CD4-positive, CD25-positive, alpha-beta regulatory T cell (primary cell): ENCODE measurements at places on chromosomes 11 and 22. TPM values are rescaled to one million over a fixed set of nuclear protein-coding genes. Genes with fewer than 3 reads are reported as not detected.
A peak's percentile ranks its signal among the peaks of the same experiment; 100 is the strongest.

- peaks cover 6% of the 10 kb centered on the region for H3K36me3 ChIP-seq
- no peak overlapping the region for H3K27ac ChIP-seq
- no peak for DNase-seq
- H3K4me3 ChIP-seq: no peak overlapping the region
Measured at GRCh38 chr22:26576026-26576680, 13.8 kb downstream of the TPST2 start.

DNA sequence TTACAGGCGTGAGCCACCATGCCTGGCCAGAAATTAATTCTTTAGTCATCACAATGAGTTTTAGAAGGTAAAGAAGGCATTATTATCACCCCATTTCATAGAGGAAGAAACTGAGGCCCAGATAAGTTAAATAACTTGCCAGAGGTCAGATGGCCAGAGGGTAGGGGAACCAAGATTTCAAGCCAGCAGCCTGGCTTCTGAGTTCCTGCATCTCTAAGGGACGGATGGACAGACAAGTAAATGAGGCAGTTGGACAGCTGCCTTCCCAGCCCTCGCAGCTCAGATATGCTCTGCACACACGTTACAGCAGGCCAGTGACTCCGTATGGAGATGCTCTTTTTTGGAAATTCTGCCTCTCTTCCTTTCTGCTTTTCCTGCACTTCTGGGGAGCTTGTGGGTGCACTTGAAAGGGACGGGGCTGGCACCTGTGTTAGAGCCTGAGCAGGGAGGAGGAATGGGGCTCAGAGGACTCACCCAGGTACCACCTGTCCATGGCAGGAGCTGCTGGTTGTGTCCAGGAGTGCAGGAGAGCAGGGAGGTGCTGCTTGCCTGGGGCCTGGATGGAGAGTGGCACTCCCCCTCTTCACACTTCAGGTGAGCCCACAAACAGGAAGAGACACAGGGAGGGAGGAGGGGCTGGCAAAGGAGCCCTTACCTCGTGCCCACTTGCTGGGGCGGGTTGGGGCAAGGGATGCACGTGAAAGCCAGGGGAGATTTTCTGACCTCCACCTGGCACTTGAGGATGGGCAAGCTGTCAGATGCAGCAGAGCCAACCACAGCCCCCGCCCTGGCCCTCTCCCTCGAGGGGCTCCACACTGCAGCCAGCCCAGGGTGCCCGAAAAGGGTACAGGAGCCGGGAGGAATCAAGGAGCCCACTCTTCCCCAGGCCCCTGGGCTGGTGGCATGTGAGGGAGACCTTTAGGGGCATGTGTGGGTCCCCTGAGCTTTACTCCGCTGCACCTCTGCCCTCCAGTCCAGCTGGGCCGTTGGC is 3.3 kb upstream of the FXYD2 start:
- no peaks in the 10 kb centered on the region for H3K27me3 ChIP-seq
- H3K4me1 ChIP-seq: peaks cover 56% of the 10 kb centered on the region
- H3K27ac ChIP-seq: peak overlapping the region; percentile 62
- H3K36me3 ChIP-seq: no peaks in the 10 kb centered on the region
- DNase-seq: peak; percentile 57

- no peaks in the 10 kb centered on the region for H3K36me3 ChIP-seq
- H3K27me3 ChIP-seq: no peaks in the 10 kb centered on the region
- H3K27ac ChIP-seq: peak overlapping the region; percentile 86
- peak overlapping the region; percentile 57 for H3K4me3 ChIP-seq
- peak; percentile 74 for DNase-seq
- H3K4me1 ChIP-seq: peaks cover 70% of the 10 kb centered on the region
Measured at GRCh38 chr22:39174498-39175352, 22.2 kb upstream of the CBX7 start.

The GPHA2 gene
- not detected for total RNA-seq

DNA sequence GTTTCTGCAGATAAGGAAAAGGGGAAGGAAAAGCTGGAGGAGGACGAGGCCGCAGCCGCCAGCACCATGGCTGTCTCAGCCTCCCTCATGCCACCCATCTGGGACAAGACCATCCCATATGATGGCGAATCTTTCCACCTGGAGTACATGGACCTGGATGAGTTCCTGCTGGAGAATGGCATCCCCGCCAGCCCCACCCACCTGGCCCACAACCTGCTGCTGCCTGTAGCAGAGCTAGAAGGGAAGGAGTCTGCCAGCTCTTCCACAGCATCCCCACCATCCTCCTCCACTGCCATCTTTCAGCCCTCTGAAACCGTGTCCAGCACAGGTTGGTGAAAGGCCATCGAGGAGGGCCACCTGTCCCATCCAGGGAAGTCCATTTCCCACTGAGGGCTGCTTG is 5.6 kb downstream of the TEF start:
- H3K4me3 ChIP-seq: no peak overlapping the region
- peaks cover 16% of the 10 kb centered on the region for H3K36me3 ChIP-seq
- H3K27ac ChIP-seq: no peak overlapping the region
- peaks cover 6% of the 10 kb centered on the region for H3K4me1 ChIP-seq

GRCh38 chr22:37269936-37270678 is 12.2 kb upstream of the CYTH4 start:
- peaks cover 25% of the 10 kb centered on the region for H3K4me1 ChIP-seq
- H3K36me3 ChIP-seq: no peaks in the 10 kb centered on the region
- no peak overlapping the region for H3K27ac ChIP-seq
- no peaks in the 10 kb centered on the region for H3K27me3 ChIP-seq
